ENCODE measurements at places on chromosomes 3 and 15.

GRCh38 chr3:179715582-179715981 lies 62.7 kb downstream of the USP13 start:
- DNase-seq, result no peak

DNA sequence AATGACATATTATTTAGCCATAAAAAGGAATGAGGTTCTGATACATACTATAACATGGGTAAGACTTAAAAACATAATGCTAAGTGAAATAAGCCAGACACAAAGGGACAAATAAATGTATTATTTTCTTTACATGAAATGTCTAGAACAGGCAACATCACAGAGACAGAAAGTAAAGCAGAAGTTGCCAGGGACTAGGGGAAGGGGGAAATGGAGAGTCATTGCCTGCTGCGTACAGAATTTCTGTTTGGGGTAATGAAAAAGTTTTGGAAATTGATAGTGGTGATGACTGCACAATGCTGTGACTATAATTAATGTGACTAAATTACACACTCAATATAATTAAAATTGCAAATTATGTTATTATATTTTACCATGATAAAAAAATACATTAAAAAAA lies 99.9 kb downstream of the ANO10 start:
- DNase-seq, result no peak

DNA sequence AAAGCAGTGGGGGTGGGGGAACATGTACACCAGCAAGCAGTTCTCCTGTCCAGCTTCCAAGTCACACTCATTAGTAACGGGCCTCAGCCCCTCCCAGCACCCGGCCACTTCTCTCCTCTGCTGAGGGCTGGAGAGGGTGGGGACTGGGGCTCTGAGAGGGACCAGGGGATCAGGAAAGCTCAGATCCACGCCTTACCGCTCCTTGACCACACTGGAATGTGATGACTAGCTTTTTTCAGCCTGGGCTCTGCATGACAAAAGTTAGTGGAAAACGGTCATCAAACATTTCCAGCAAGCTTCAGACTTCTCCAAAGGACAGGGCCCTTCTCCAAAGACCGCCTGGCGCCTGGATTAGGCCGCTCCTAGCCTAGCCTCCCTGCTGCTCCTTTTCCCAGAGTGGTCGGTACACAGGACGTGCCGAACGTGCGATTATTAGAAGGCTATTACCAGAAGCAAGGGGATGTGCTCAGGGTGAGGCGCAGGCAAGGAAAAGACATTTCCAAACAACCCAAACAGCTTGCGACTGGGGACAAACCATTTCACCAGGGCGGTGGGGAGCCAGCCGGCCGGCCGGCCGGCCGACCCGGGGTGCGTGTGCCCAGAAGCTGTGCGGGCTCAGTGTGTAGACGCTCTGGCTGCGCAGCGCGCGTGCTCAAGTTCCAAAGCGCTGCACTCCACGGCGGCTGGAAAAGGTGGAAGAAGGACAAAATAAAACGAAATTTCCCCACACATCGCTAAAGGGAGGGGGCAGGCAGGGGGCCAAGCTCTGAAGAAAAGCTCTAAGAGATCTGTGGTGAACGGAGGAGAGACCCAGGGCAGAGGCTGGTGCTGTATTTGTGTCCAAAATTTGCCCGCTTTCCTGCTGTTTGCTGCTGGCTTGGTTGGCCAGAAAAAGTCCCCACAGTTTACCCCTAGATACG lies 51.0 kb upstream of the SSR3 start:
- DNase-seq, result no peak

GRCh38 chr15:83462026-83462425 lies 14.9 kb downstream of the SH3GL3 start:
- no peak for DNase-seq

DNA sequence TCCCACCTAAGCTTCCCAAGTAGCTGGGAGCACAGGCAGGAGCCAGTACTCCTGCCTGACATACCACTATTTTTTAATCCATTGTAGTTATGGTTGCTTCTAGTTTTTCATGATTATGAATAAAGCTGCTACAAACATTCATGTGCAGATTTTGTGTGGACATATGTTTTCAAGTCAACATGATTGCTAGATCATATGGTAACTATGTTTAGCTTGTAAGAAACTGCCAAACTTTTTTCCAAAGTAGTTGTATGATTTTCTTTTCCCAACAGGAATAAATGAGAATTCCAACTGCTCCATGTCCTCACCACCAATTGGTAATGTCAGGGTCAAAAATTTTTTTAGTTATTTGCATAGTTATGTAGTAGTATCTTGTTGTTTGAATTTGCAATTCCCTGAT lies 136.8 kb upstream of the THRB start:
- no peak for DNase-seq

GRCh38 chr3:64437131-64437530 lies 211.9 kb upstream of the PRICKLE2 start:
- DNase-seq, result no peak

DNA sequence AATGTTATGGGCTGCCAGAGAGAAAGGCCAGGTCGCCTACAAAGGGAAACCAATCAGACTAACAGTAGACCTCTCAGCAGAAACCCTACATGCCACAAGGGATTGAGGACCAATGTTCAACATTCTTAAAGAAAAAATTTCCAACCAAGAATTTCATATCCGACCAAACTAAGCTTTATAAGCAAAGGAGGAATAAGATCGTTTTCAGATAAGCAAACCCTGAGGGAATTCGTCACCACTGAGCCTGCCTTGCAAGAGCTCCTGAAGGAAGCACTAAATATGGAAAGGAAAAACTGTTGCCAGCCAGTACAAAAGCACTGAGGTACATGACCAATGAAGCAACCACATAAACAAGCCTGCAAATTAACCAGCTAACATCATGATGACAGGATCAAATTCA lies 33.1 kb downstream of the PYGO1 start:
- DNase-seq, result no peak

DNA sequence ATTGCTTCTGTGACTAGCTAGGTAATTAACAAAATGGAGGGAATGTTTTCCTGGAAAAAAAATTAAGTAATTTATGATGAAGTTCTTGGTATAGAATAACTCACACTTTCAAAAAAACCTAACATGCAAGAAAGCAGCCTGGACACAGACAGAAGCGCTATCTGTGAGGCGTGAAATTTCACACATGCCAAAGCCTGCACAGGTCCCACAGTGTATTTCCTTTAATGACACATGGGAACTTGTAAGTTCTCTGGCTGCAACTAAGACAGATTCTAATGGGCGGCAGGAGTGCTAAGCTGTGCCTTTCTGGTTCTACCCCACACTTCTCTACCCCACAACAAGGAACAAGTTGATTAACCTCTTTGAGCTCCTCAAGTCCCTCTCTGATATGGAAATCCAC lies 84.9 kb upstream of the NEO1 start:
- no peak for DNase-seq

GRCh38 chr3:84965141-84965540 lies 6.4 kb downstream of the CADM2 start:
- DNase-seq, result no peak

- DNase-seq, result no peak
These were observed 120.5 kb downstream of the TMEM108 start for GRCh38 chr3:133158686-133159085.

DNA sequence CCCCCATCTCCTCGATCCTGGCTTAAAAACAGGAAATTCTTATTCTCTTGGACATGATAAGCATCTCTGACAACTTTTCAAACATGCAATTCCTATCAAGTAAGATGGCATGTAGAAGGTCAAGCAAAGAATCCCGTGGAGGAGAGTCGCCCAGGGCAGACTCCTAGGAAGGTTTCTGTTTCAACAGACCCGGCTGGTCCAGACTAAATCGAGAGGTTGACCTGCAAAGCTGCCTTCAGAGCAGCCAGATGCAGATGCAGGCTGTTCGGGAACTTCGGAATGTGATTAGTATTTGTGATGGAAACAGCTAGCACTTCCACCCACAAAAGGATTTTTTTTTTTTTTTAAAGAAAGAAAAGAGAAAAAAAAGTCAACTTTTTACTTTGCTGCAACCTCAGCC lies 216.8 kb downstream of the NR1D2 start:
- DNase-seq, result no peak
